HT-29 (cell line): ENCODE measurements at places on chromosomes 5 and 9.

DNA sequence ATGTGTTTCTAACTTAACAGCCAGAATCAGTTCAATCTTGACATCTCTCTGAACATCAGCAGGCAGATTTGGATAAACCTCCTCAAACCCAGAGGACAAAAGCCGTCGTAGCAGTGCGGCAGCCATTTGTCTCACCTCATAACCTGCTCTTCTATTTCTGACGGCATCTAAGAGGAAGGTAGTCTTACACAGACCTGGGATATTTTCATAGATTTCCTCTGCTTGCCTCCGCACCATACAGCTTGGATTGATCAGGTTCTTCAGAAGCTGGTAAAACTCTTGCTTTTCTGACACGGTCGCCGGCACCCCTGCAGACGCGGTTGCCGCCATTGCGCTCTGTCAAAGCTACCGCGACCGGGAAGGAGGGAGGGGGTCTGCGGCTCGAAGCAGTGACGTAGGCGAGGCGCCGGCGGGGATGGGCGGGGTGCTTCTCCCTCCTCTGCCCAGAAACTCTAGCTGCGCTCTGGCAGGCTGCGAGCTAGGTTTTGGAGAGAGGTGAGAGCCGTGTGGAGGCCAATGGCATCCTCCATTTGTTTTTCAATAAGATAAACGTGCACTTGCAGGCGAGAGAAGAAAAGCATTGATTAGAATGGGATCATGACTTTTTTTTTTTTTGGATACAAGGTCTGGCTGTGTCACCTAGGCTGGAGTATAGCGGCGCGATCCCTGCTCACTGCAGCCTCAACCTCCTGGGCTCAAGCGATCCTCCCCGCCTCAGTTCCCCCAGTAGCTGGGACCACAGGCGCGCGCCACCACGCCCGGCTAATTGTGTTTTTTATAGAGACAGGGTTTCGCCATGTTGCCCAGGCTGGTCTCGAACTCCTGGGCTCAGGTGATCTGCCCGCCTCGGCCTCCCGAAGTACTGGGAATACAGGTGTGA, at the start of gene RANBP6:
Gene RANBP6, minus strand, starts transcription at position 347 of the 880 bp plus-strand sequence. Its CDS starts 17 bp downstream, at position 330.
- peak; percentile 89 for DNase-seq

GRCh38 chr9:28024676-28025075, 451.4 kb upstream of the C9orf72 start:
- no peak for DNase-seq

- DNase-seq: peak; percentile 79
Measured at GRCh38 chr5:123035360-123035917, 1.1 kb downstream of the PPIC start.

DNA sequence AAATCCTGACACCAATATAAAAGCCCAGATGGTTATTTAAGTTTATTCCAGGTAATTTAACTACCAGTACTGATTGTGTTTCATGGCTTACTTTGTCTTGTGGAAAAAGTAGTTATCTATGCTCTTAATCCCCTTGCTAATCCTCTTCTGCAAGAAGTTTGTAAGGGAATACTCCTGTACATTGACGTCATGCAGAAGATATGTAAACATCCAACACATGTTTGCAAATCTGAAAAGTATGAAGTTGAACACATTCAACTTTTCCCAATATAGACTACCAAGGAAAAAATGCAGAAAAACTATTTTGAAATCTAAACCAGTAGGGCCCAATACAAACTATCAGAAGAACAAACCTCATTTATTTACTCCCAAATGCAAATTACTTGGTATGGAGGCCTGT, 56.3 kb upstream of the ELL2 start:
- DNase-seq: no peak

DNA sequence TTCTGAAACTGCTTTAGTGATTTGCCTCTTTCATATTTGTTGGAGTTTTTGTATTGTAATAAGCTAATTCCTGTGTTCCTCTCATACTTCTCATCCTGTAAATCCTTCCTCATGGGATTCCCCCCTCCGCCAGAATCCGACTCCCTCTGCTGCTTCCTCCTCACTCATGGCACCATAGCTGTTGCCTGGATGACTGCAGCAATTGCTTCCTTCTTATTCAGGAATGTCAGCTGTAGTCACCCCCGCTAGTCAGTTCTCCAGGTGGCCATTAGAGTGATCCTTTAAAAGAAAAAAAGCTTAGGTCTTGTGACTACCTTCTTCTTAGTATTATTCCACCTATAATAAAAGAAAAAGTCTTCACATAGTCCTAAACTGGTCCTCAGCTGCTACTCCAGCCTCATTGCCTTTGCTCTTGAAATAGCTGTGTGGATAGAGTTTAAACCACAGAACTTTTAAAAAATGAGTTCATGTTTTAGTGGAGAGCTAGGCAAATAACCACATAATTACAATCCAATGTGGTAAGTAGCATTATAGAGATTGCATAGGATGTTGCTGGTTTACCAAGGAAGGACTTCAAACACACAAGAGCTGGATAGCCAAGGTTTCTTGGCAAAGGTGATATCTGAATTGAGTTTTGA, 227.3 kb downstream of the KDM4C start:
- DNase-seq: no peak

GRCh38 chr5:170821257-170821800, 37.8 kb downstream of the GABRP start:
- DNase-seq: no peak

DNA sequence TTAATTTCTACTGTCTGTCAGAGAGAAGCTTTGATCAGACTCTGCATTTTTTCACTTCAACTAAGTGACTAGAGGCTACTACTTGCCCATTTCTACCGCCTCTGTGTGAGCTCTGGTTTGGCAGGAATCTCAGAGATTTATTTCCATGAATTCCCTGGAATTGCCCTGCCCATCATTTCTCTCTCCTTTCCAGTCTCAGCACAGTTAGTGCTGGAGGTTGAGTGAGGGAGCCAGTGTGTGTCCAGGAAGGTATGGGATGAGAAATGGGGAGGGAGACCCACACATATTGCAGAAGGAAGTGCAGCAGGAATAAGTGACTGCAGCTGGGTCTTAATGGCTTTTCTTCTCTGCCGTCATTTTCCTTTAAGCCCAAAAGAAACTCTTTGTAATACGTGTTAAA, 443.1 kb upstream of the ZNF462 start:
- no peak for DNase-seq

DNA sequence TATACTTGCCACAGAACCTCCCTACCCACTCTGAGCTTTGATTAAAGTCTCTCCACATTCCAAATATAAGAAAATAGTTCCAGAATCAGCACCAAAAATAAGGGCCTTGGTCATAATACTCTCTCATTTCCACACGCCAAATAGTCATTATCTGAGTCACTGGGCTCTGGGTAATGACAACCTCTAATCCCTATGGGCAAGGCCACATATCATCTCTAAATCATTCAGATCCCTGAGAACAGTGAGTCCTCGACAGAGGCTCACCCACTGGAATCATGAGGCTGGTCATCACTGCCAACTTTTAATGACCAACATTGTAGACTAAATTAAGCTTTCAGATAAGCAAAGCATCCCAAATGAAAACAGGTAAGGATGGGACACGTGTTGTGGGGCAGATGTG, 28.1 kb downstream of the FAM114A2 start:
- DNase-seq: no peak

GRCh38 chr9:124137944-124138335, 119.8 kb upstream of the NEK6 start:
- DNase-seq: no peak

DNA sequence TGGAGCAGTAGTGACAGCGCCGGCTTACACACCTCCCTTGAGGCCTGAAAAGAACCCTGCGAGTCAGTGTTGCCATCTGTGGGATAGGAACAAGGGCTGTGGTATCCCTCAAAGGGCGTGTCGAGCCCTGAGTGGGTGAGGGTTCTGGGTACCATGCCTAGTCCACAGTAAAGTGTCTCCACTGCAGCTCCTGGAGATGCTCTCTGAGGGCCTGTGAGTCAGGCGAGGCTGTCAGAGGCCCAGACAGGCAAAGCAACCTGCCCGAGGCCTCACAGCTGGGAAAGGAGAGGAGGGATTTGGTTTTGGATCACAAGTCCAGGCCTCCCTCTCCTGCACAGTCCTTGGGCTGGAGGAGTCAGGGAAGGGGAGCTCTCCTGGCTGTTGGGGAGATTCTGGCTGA, 6.1 kb downstream of the PRRX2 start:
- no peak for DNase-seq

- no peak for DNase-seq
Measured at GRCh38 chr5:135245521-135246499, 153.2 kb downstream of the MACROH2A1 start.

DNA sequence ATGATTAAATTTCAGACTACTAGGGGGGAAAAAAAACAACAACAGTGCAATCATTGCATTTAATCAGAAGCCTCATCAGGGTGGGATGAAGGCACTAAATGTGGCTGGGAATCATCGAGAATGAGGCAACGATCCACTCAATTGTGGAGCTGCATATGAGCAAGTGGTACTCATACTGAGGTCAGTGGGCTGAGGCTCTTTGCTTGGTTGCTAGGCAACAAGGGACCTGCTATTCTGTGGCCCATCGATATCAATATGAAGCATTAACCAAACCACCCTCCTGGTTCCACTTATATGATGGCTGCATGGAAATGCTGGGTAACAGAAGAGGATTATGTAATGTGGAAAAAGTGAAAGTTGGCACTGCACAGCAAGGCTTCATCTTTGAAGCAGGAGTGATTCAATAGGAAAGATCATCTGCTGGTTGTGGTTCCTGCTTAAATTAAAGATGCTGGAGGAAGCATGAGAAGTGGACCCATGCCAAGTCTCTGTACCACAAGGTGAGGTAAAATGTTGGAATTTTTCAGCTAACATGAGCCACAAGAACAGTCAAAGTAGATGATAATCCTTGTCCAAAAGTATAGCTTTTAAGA, 159.8 kb upstream of the HMHB1 start:
- DNase-seq: no peak

- DNase-seq: peak; percentile 5
Measured at GRCh38 chr9:11328326-11328725, 715.5 kb upstream of the PTPRD start.

- DNase-seq: no peak
Measured at GRCh38 chr5:9347541-9348295, 198.2 kb downstream of the SEMA5A start.

GRCh38 chr5:96175090-96175489, 213.4 kb upstream of the ELL2 start:
- peak; percentile 69 for DNase-seq

DNA sequence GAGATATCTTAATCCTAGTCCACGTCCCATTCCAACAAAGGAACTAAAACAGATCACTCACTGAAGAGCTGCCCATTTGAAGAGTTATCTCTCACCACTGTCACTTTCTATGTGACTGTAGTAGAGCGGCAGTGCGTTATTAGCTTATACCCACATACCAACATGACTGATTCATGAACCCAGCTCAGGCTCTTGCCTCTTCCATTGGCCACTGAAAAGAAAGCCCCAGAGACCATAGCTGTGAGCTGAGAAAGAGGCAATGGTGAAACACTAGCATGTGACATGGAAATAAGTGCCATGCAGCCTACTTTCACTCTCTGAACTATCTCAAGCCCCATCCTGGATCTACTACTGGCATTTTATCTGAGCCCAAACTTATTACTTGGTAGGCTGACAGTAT, 151.7 kb upstream of the MOCS2 start:
- DNase-seq: no peak

GRCh38 chr5:147248561-147248960, 13.7 kb downstream of the STK32A start:
- no peak for DNase-seq

GRCh38 chr5:170760113-170760512, 23.4 kb upstream of the GABRP start:
- no peak for DNase-seq

DNA sequence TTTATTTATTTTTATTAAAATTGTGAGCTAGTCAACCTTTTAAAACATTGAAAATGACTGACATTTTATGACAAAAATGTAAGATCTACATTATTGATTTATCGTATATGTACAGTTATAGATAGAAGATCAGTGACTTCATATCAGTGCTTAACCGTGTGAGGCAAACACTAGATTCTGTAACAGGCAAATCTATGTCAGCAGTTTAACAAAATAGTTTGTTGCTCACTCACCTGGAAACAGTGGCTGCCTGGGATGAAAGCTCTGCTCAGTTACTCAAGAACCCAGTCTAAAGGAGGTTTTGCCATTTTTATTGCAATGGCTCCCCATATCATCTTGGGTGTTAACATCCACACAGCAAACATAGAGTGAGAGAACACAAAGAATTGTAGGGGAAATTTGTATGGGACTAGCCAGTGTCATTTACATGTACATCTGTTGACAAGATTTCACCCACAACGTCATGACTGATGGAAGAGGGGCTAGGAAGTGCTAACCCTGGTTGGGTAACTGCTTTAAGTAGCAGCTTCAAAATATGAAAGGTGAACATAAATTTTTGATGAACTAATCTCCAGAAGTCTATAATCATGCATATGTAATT, 49.0 kb downstream of the SGCD start:
- DNase-seq: no peak

DNA sequence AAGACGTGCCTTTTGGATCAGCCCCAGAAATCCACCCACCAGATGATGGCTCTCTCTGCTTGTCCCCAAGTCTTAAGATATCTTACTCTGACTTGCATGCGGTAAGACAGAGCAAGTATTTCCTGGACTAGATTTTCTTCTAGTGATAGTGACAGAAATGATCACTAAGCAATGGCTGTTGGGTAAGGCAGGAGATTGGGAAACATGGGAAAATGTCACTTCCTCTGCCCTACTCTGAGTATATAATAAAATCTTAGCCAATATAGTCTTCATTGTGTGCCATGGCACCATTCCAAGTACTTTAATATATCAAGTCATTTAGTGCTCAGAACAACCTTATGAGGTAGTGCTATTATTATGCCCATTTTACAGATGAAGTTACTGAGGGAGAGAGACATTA, 31.0 kb upstream of the GNA14 start:
- no peak for DNase-seq

GRCh38 chr5:2762744-2763532, 11.5 kb upstream of the IRX2 start:
- DNase-seq: no peak

DNA sequence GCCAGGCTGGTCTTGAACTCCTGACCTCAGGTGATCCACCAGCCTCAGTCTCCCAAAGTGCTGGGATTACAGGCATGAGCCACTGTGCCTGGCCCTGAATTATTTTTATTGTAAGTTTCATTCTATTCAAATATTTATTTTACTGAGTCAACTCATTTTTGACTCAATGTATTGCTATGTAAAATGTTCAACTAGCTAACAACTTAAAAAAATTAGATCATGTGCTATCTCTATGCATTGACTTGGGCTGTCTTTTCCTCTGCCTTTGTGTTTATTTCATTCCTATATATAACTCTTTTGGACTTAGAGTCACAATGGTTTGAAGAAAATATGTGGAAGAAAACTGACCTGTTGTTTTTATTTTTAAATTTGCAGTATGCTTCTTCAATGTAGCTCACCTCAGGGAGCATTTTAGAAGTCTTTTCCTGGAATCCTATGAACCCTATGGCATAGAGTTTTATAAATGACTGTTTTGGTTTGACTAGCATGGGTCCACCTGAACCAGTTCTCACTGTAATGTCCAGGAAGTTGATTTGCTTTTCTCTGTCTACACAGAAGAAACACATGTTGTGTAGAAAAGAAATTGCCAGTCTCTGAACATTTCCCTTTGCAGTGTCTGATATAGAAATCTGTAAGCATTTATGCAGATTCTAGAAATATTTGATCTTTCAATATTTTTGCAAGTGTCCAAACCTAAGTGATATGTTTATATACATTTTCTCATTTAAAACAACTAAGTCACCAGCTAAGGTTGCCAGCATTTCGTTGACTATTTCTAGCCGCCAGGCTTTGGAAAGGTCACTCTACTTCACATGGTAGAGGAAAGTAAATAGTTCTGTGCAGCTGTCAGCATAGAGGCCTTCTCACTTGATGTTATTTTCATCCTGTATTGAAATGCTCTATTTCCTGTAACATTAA, 138.8 kb downstream of the PCSK1 start:
- no peak for DNase-seq
